Central memory CD8-positive, alpha-beta T cell (primary cell): ENCODE measurements at places on chromosomes 2 and 18.

- no peak for DNase-seq
Observed at GRCh38 chr2:46798998-46799698, 116.5 kb downstream of the MCFD2 start.

DNA sequence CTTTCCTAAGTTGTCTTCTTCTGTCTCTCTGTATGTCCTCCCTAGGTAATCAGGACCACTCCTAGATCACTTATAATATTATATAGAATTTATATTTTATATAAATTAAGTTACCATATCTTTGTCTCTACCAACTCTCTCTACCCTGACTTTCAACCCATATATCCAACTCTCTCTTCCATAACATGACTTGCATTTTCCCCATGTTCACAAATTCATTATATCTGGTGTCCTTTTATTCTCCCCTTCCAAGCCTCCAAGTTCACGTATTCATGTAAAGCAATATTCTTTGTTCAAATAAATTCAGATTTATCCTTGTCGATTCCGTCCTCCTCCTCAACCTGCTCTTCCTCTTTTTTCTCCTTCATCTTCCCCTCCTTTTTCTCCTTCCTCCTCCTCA, 127.5 kb downstream of the XIRP2 start:
- DNase-seq, result no peak

- no peak for DNase-seq
Observed at GRCh38 chr2:218369330-218369729, 12.7 kb downstream of the CATIP start.

GRCh38 chr2:197838036-197838435, 33.6 kb downstream of the PLCL1 start:
- DNase-seq, result no peak

DNA sequence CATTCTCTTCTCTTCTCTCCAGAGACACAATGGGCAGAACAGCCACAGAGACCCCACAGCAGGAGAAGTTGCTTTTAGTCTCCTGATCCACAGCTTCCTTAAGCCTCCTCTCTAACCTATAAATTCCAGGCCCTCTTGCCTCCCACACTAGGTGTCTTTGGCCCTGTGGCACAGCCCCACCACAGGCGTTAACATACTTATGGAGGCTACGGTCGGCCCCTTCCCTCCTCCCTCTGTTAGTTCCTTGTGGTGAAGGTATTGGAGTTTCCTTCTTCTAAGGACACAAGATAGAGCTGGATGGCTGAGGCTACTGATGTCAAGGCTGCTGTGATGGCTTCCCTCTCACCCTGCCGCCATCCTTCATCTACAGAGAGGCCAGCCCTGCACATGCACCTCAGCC, 123.5 kb upstream of the ACAA2 start:
- no peak for DNase-seq

GRCh38 chr2:216133397-216133796, 24.2 kb downstream of the XRCC5 start:
- DNase-seq, result no peak

DNA sequence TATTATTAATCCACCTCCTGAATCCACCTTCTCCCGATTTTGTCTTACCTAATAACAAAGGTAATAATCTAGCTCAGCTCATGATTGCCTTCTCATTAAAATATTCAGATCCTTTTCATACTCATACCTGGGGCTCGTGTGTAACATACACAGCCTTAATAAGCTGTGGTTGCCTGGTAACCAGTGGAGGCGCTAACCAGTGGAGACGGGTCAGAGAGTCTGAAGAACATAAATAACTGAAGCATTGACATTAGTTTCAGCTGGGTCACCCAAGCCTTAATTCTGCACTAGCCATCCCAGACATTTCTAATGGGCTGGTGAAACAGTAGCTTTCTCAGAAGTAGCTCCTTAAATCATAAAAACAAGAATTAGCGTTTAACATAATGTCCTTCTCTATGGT, 14.8 kb upstream of the DTNA start:
- DNase-seq, result no peak

DNA sequence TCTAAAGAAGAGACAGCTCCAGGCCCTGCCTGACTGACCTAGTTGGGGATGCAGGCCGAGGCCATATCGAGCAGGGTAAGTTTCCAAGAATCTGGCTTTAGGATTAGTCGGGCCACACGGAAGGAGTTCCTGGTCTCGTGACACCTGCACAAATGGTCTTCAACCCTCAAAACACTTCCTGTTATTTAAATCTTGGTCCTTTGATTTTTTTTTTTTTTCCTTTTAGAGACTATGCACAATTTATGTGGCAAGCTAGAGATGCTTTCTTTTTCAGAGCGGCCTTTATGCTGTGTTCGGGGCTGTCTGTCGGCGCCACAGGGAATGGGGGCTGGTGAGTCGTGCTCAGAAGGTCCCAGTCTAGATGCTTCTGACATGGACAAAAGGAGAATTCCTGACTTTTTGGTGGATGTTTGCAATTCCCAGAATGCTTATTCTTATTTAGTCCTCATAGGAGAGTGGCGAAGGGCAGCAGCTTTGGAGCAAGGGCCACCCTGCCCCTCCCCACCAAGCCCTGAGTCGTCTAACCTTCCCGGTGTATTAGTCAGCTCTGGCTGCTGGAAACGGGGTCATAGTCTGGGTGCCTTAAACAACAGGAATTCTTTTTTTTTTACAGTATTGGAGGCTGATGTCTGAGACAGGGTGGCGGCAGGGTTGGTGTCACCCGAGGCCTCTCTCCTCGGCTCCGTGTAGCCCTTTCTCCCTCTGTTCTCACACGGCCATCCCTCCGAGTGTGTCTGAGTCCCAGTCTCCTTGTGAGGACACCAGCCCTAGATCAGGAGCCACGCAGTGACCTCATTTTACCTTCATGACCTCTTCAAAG, 27.4 kb downstream of the HPCAL1 start:
- no peak for DNase-seq

DNA sequence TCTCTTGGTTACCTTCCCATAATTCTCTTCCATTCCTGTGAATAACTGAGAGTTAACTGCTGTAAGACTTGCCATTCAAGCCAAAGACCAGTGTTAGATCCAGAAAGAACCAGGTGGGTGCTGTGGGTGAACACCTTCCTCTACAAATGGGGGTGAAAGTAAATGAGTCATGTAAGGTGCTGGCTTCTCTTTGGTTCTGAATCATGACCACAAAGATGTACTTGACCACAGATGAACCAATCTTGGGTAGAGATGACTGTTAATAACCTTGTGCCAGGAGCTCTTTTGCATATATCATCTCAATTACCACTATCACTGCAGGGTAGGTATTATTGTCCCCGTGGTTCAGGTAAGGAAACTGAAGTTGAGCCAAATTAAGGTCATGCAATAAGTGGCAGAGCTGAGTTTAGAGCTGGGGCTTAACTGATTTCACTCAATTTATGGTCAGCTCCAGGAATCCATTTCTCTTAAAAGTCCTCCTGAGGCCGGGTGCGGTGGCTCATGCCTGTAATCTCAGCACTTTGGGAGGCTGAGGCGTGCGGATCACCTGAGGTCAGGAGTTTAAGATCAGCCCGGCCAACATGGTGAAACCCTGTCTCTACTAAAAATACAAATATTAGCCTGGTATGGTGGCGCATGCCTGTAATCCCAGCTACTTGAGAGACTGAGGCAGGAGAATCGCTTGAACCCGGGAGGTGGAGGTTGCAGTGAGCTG, 244.9 kb upstream of the CXCR4 start:
- no peak for DNase-seq

DNA sequence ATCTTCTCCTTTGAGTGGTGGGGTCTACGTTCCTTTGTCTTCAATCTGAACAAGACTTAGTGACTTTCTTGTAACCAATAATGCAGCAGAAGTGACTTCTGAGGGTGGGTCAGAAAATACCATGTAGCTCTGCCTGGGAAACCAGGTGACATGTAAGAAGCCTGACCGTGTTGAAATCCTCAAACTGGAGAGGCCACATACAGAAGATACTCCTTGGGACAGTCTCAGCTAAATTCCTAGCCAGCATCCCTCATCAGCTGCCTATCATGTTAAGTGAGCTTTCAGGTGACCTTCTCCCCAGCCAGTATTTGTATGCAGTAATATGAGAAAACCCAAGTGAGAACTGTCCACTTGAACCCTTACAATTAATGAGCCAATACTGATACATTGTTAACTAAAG, 27.0 kb downstream of the PPM1B start:
- DNase-seq, result no peak
